ENCODE measurements at places on chromosomes 3 and 15. TPM values are rescaled to one million over a fixed set of nuclear protein-coding genes. Genes with fewer than 3 reads are reported as not detected.

The TAGLN3 gene
- not detected for total RNA-seq

The CYP11A1 gene
- 1.1 TPM for total RNA-seq

The TMED3 gene
- total RNA-seq = 45.6 TPM

The GCSAM gene
- total RNA-seq = 0.90 TPM

The CD276 gene
- 60.8 TPM for total RNA-seq

The ATP13A5 gene
- 2.0 TPM for total RNA-seq

The PCBP4 gene
- total RNA-seq = 37.1 TPM

The CPB1 gene
- total RNA-seq = 6.9 TPM

The MKRN2OS gene
- total RNA-seq = not detected

The TEX9 gene
- total RNA-seq = 7.0 TPM

The STX19 gene
- 2.8 TPM for total RNA-seq
